AG09309 (cell line): ENCODE measurements at places on chromosomes 4 and X.

DNA sequence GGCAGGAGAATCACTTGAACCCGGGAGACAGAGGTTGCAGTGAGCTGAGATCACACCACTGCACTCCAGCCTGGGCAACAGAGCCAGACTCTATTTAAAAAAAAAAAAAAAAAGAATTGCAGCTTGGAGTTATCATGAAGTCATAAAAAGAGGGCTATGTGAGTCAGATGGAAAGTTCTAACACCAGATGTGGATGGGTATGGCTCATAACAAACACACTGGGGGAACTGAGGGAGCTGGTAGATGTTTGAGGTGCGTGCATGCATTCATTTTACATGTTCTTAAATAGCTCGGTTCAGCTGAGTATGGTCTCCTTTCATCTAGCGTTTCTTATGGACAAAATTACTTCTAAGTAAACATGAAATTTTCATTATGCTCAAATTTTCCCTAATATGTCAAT lies 11.7 kb downstream of the TRMT2B start:
- DNase-seq: no peak

DNA sequence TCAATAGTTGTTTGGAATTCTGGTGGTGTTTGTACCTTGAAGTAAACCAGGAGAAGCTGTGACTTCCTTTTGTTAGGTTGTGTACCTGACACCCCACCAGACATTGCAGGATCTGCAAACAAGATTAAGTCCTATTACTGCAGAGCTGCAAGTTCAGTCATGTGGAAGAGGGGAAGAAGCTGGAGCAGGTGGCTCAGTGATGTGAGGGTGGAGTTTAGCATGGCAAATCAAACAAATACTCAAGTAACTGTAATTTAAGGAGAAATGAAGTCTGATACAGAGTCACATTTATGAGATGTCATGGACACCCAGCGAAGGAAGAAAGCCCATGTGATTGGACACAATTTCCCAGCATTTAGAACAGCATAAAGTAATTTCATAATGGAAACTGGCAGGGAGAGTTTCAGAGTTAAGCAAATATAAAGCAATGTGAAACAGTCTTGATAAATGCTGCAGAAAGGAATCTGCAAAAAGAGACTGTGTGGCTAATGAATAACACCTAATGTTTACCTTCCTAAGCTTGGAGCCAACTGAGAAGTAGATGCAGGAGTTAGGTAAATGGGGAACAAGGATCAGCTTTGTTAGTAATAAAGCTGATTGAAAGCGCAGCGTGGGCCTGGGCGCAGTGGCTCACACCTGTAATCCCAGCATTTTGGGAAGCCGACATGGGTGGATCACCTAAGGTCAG lies 249.1 kb downstream of the GBA3 start:
- DNase-seq: no peak

GRCh38 chrX:64456828-64457227 lies 61.6 kb upstream of the MTMR8 start:
- no peak for DNase-seq

DNA sequence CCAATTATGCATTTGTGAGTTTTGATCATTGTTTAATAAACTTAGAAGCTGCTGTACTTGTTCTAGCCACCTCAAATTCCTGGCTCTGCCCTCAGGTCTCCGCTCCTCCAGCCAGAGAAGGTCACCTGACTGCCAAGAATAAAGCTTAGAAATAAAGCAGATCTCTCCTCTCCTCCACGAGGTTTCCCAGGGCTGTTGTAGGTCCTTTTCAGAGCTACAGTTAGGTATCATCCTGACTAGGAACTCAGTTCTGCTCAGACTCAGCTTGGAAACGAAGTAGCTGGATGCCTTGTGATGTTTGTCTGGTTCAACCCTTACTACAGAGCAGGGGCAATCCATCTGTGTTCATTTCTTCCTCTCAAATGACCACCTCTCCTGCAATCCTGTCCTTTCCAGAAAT lies 79.1 kb upstream of the RAPGEF2 start:
- DNase-seq: no peak

- no peak for DNase-seq
Observed at GRCh38 chr4:28709891-28710290, 1849.2 kb downstream of the STIM2 start.

DNA sequence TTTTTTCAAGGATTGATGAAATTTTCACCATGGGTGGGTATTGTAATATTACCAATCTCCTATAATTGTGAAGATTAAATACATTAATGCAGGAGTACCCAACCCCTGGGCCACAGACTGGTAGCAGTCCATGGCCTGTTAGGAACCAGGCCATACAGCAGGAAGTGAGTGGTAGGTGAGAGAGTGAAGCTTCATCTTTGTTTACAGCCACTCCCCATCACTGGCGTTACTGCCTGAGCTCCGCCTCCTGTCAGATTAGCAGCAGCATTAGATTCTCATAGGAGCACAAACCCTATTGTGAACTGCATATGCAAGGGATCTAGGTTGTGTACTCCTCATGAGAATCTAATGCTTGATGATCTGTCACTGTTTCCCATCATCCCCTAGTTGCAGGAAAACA lies 15.1 kb downstream of the RAPGEF2 start:
- DNase-seq: no peak

DNA sequence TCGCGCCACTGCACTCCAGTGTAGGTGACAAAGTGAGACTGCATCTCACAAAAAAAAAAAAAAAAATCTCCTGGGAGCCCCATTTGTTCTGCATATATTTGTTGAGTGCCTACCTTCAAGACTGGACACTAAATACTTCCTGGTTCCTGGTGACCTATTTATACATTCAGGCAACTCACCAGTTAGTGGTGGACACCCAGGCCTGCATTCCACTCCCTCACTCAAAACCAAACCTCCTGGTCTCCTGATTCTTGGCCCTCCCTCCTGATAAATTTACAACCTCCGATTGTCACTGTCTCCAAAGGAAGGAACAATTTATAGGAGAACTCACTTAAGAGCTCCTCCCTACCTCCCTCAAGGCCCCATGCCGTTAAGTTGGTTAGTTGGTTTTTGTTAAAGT lies 3.1 kb downstream of the SYAP1 start:
- DNase-seq: no peak

- DNase-seq: no peak
Observed at GRCh38 chr4:153790500-153790865, 1.6 kb upstream of the SFRP2 start.

- no peak for DNase-seq
Observed at GRCh38 chr4:149741186-149741831, 74.3 kb downstream of the IQCM start.

GRCh38 chrX:127317159-127317558 lies 497.6 kb downstream of the PRR32 start:
- DNase-seq: no peak

GRCh38 chr4:8516996-8517550 lies 63.1 kb upstream of the GPR78 start:
- no peak for DNase-seq

GRCh38 chr4:87078987-87079486 lies 141.4 kb downstream of the KLHL8 start:
- peak; percentile 77 for DNase-seq

- DNase-seq: no peak
Observed at GRCh38 chr4:101020956-101021355, 326.4 kb downstream of the PPP3CA start.

DNA sequence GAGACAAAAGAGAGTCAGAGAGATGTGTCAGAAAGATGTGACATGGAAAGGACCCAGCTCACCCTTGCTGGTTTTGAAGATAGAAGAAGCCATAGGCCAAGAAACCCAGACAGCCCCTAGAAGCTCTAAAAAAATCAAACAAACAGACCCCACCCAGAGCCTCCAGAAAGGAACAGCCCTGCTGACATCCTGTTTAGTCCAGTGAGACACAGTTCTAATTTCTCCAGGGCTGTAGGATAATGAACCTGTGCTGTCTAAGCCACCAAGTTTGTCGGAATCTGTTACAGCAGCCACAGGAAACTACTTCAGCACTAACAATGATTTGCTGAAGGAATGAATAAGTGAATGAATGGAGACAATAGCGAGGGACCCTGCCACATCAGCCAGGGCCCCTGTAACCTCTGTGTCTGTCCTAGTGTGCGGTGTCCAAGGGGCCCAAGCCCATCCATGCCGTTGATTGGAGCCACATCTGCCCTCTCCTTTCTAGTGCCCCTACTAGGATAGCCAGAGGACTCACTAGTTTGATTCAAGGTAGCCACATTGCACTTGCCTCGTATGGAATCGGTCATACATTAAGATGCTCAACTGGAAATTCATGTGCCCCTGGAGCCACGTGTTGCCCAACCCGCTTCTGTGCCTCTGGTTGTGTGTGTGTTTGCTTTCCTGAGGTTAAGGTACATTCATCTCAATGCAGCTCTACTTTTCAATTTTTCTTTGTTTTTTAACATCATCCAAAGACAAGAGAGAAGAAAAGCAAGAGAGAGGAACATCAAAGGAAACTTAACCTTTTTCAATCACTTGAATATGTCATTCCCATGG lies 32.5 kb upstream of the SLC2A9 start:
- no peak for DNase-seq

DNA sequence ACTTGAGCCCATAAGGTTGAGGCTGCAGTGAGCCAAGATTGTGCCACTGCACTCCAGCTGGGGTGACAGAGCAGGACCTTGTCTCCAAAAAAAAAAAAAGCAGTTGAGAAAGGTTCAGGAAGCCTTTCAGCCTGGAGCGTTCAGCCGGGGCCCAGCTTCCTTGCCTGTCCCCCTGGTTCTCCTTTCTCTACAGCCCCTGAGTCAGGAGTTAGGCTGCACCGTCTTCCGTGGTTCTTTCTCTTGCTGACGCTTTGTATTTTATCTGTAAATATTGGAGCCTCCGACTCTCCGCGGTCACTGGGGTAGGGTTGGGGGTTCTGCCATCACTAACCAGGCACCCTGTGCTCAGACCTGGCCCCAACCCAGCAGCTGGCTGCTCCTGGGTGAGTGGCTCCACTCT lies 13.8 kb upstream of the UVSSA start:
- DNase-seq: no peak

- DNase-seq: no peak
Observed at GRCh38 chr4:74292111-74292870, 16.0 kb upstream of the EPGN start.

DNA sequence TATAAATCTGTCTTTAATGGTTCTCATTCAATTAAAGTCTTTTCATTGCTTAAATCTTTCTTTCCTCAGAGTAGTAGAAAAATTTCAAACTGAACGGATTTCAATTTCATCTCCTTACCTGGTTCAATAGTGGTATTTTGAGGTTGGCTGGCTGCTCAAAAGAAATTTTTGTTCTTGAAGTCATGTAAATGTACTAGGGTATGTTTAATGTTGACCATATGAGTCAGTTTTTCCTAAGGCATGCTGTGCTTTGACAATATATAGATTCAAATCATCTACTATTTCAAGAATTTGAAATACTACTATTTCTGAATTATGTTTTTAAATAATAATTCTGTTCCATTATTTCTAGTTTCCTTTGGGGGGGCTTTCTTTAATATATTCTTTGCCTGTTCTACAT lies 105.5 kb downstream of the PACRGL start:
- no peak for DNase-seq

GRCh38 chr4:111466811-111467604 lies 678.2 kb upstream of the FAM241A start:
- DNase-seq: no peak

DNA sequence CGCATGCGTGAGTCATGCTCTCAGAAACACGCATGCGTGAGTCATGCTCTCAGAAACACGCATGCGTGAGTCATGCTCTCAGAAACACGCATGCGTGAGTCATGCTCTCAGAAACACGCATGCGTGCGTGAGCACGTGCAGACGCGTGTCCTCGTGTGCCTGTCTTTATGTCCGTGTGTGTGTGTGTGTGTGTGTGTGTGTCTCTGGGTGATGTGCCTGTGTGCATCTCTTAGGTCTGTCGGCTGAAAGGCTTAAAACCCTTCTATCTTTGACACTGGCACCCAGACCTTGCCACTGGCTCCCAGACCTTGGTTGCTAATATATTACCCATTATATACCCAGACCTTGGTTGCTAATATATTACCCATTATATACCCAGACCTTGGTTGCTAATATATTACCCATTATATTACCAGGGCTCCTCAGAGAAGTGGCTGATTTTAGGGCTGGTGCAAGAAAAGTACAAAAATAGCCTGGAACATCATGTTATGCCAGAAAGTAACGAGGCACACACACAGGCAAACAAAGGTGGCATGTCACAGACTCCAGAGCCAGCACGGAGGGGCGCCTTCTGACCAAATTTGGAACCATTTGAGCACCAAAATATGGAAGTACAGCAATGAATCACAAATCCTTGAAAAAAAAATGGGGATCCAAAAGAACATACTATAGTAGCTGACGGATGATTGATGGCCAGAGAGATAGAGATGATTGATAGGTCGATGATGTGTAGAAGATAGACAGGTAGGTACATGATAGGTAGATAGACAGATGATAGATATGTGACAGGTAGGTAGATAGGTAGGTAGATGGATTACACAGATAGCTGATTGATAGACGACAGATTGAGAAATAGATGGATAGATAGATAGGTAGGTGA lies 19.2 kb upstream of the ADRA2C start:
- DNase-seq: no peak

GRCh38 chrX:150781677-150782076 lies 88.5 kb downstream of the MTMR1 start:
- no peak for DNase-seq

DNA sequence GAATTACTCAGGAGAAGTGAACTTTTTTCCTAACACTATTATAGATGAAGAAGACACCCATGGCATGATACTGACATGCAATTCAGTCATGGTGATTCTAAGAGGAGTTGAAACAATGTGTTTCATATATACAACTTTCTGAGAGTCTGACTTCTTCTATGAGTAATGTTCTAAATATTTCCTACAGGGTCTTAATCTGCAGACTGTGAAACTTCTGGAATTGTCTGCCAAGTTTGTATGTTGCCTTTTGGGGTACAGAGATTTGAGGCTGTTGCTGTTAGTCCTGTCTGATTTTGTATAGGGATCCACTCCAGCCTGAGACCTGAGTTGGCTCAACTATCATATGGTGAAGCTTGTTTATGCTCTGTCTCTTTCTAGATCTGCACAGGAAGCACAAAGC lies 160.6 kb upstream of the GATB start:
- DNase-seq: no peak

DNA sequence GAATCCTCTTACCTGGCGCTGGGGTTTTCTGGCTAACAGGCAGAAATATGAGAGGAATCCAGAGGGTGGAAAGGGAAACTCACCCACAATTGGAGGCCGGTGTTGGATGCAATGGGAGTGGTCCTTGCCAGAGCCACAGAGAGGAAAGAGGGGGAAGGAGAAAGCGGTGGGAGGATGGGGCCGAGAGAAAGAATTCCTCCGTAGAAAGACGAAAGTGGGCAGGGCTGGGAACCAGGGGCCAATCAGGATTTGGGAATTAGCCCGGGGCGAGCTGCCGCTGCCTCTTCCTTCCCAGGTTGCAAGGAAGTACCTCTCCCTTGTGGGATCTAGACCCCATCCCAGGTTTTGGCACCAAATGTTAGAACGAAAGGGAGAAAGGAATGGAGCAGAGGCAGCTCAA lies 83.1 kb upstream of the SPIN4 start:
- DNase-seq: no peak

DNA sequence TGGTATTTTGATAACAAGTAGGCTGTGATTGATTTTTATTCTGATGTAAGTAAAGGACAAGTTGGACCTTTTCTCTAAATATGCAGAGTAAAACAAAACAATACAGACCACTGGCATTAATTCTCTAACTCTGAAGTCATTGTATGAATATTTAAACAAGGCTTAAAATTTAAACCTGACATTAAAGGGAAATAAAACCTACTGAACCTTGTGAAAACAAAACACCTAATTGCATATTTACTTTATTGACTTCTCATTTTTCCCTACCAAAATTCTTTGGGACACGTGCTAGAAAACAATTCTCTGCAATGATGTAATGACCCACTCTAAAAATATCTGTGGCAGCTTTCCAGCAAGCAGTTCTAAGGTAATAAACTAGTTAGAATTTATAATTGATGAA lies 369.7 kb upstream of the TRAM1L1 start:
- DNase-seq: no peak
